Activated T-cell treated with anti-CD3 and anti-CD28 coated beads, Interleukin-2, amount 50 U/mL, for 48 hours (primary cell): ENCODE measurements at places on chromosomes 16 and 17.
A peak's percentile ranks its signal among the peaks of the same experiment; 100 is the strongest.

DNA sequence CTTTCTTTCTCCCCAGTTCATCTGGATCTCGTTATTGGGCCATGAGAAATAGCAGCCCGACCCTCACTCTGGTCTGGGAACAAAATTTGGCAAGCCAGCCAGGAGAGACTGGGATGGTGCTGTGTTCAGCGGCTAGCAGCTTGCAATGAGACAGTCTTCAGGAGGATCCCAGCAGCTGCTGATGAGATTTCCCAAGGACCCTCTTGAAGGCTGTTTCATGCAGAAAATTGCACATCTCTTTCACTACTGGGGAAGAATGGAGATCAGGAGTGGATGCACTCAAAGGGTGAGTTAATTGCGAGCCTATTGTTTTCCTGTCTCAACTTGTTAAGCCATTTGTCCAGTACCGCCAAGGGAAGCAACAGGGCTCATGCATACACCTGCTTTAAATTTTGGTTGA, 5.5 kb upstream of the COIL start:
- DNase-seq, result no peak

- DNase-seq, result no peak
Observed at GRCh38 chr17:57868007-57868909, 18.4 kb upstream of the MRPS23 start.

GRCh38 chr16:4354512-4355409, 3.6 kb upstream of the PAM16 start:
- DNase-seq, result no peak

DNA sequence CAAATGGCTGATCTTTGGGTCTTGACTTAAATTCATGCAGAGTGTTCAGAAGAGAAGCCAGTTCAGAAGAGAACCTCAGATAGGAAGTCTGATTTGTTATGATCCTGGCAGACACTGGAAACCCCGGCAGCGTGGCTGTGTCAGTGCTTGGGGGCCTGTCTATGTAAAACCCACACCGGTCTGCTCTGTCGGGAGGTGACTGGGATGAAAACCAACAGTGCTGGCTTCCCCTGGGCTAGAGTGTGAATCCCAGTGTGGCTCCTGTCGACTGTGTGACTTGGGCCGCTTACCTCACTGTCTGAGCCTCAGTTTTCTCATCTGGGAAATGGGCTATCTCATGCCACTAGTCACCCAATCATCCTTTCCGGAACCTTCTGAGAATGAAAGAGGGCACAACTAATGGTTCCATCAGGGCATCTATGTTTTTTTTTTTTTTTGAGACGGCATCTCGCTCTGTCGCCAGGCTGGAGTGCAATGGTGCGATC, 92.4 kb downstream of the FOXL1 start:
- DNase-seq, result no peak

DNA sequence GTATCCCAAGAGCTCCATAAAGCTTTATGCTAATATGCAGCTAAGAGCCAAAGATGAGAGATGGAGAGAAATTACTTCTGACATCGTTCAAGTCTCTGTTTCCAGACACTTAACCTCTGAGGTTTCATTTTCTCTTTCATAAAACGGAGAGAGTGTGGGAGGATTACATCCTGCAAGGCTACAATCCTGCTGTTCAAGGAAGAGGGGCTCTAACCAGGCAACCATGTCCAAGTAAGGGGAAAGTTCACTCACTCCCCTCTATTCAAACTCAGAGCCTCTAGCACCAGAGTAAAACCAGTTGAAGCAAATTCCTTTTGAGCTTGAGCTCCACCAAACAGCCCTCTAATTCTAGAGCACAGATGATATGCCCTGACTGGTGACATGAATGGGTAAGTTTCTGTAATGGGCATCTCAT, 397.4 kb downstream of the NPIPA8 start:
- peak; percentile 15 for DNase-seq
